ENCODE measurements at places on chromosomes 6 and 20.

- DNase-seq, result no peak
Observed at GRCh38 chr6:148289153-148289552, 53.5 kb upstream of the SASH1 start.

- no peak for DNase-seq
Observed at GRCh38 chr20:45322952-45323383, 14.9 kb upstream of the MATN4 start.

- no peak for DNase-seq
Observed at GRCh38 chr6:99590728-99591672, 15.6 kb upstream of the PRDM13 start.

- DNase-seq, result no peak
Observed at GRCh38 chr20:49529470-49529869, 38.5 kb downstream of the PTGIS start.

GRCh38 chr6:28884423-28885131 is 39.2 kb downstream of the TRIM27 start:
- peak; percentile 64 for DNase-seq

- DNase-seq, result no peak
Observed at GRCh38 chr6:149153100-149153499, 164.4 kb upstream of the TAB2 start.

- no peak for DNase-seq
Observed at GRCh38 chr6:91173651-91174050, 586.8 kb upstream of the MAP3K7 start.

DNA sequence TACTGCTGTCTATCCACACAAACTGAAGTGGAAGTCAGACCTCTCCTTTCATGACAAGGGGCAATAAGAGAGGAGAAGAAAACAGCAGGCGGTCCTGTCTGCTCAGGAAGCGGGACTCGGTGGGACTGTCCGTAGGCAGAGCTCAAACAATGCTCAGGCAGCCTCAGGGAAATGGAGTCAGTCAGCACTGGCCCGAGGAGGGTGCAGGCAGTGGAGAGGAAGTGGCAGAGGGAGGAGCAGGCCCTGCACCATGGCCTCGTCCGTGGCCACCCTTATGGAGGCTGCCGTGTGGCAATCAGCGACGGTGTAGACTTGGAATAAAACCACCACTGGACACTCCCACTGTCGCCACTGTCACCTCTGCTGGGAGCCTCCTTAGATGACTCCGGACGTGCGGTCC is 19.6 kb downstream of the FOXC1 start:
- DNase-seq, result no peak

DNA sequence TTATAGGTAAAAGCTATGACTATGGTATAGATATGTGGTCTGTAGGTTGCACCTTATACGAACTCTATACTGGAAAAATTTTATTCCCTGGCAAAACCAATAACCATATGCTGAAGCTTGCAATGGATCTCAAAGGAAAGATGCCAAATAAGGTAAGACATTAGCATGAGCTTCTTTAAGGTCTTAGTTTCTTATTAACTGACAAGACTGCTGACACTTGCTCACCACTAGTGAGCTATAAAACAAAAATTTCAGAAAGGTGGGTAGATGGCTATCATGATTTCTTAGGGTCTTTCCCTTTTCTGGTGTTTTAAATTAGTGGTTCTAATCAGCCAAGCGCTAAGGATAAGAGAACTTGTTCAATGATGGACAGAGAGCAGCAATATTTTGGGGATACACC is 21.9 kb downstream of the FAM217A start:
- DNase-seq, result no peak

DNA sequence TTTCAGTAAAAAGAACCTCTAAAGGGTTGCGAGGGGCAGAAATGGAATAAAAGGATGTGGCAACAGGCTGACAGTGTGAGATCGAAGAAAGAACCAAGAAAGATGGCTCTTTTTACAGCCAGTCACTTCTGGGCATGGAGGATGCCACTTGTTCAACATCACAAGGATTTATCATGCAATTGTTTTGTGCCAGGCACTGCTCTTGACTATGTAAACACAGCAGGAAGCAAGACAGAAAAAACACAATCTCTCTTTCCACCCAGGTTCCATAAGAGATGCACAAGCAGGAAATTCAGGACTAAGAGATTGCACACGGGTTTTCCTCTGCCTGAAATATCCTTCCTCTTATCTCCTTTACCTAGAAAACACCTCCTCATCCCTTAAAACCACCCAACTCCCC is 38.0 kb downstream of the FOXA2 start:
- no peak for DNase-seq

DNA sequence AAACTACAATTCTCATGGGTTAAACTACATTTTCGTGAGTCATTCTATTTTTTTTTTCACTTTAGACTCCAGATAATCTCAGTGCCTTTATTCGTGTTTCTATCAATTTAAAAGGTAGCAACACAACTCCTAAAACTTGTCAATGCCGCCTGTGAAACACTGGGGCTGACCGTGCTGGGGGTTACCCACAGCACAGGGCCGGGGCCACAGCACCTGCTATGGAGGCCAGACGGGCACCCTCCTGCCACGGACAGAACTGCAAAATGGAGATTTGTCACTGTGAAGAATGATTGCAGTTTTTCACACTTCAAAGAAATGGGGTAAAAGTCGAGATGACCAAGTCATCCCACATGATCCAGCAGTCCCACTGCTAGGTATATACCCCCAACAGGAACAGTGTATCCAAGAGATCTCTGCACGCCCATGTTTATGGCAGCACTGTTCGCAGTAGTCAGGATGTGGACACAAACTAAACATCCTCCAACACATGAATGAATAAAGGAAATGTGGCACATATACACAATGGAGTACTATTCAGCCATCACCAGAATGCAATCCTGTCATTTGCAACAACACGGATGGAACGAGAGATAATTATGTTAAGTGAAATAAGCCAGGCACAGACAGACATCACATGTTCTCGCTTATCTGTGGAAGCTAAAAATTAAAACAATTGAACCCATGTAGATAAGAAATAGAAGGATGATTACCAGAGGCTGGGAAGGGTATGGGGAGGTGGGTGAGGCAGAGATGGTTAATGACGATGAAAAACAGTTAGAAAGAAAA is 290.1 kb downstream of the SMOC2 start:
- no peak for DNase-seq

DNA sequence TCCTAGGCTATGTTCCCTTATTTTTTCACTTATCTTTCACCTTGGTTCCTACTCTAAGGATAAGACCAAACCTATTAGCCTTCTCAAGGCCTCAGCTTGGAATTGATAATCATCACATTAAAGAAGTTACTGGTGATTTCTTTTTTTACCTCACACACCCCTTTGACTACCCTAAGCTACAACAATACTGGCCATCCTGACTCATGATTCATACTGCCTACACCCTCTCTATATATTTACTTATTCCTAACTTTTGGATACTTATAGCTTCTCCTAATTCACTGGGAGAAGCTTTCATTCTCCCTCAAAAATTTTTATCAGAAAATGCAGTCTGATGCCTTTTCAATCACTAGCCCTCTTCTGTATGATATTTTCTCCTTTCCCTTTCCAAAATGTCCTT is 256.1 kb downstream of the TBX18 start:
- DNase-seq, result no peak

All from activated CD8-positive, alpha-beta memory T cell treated with anti-CD3 and anti-CD28 coated beads, Interleukin-2, amount 50 U/mL, for 4 hours (primary cell).